Upper lobe of left lung (tissue), 6 donors: ENCODE measurements at places on chromosomes 6 and 20. TPM values are rescaled to one million over a fixed set of nuclear protein-coding genes. Genes with fewer than 3 reads are reported as not detected.

STAU1 gene
- total RNA-seq = 74.7 TPM

ZC2HC1B gene
- total RNA-seq = not detected

DLK2 gene
- not detected for total RNA-seq

KCNB1 gene
- total RNA-seq = 1.0 TPM

HLA-DQA1 gene
- 122 TPM for total RNA-seq

PCK1 gene
- total RNA-seq = not detected

HUS1B gene
- 2.4 TPM for total RNA-seq

DEFB124 gene
- not detected for total RNA-seq

CALHM5 gene
- total RNA-seq = 2.9 TPM

CGA gene
- total RNA-seq = not detected

PPIL1 gene
- total RNA-seq = 2.2 TPM

EYA2 gene
- 1.4 TPM for total RNA-seq

ARFGEF2 gene
- total RNA-seq = 31.3 TPM

- DNase-seq = no peak
Measured at GRCh38 chr6:11089695-11090094, 3.9 kb upstream of the SMIM13 start.

- no peak for DNase-seq
Measured at GRCh38 chr20:34994509-34995131, 39.0 kb downstream of the MYH7B start.

DNA sequence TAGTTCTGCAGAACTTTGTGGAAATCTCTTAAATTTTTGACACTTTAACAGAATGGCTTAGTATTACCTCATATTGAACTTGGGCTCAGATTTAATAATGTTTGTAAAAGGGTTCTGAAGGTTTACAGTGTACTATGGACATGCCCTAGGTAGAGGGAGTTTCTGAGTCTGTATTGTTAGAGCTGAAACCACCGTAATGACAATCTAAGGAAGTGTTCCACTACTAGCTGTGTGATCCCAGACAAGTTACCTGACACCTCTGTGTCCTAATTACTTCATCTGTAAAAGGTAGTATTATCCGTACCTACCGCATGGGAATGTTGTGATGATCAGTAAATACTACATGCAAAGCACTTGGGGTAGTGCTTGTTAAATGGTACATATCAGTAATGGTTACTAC, 86.9 kb downstream of the RREB1 start:
- no peak for DNase-seq

- peak; percentile 91 for DNase-seq
Measured at GRCh38 chr6:89411145-89412070, 665 bp downstream of the RRAGD start.

DNA sequence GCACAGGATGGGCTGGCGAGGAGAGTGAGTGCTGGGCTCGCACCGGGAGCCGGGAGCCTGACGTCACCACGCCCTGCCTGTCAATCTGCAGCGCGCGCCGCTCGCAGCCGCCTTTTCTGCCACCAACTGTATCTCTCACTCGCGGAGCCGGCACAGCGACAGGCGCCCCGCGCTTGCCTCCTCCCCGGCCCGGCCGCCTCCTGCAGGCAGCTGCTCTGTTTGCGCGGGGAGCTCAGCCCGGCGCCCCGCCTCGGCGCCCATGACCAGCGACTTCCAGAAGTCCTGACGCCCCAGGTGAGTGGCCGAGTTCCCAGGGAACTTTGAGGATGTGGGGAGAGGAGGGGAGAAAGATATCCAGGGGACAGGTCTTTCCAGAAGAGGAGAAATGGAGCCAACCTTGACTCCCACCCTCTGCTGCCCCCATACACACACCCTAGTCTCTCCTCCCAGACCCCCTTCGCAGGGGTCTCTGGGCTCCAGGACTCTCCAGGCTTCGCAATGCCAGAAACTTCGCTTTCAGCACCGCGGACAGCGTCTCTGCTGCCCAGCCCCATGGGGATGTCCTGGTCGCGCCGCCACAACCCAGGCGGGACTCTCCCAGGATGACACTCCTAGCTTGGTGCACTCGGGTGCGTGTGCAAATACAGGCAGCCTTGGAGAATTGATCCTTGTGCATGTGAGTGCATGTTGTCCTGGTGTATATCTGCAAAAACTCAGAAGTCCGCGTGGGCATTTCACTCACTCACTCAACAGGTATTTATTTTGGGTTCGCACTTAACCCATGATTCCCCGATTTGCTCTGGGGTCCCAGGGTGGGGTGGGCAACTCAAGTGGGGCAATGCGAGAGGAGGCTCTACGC, at the start of gene GPR6:
TSS of gene GPR6 (plus strand) at position 138 of the 859 bp plus-strand sequence. CDS start 802 bp downstream, outside the sequence.
- peak; percentile 39 for DNase-seq

- DNase-seq = no peak
Measured at GRCh38 chr20:56208121-56208520, 40.4 kb upstream of the MC3R start.

DNA sequence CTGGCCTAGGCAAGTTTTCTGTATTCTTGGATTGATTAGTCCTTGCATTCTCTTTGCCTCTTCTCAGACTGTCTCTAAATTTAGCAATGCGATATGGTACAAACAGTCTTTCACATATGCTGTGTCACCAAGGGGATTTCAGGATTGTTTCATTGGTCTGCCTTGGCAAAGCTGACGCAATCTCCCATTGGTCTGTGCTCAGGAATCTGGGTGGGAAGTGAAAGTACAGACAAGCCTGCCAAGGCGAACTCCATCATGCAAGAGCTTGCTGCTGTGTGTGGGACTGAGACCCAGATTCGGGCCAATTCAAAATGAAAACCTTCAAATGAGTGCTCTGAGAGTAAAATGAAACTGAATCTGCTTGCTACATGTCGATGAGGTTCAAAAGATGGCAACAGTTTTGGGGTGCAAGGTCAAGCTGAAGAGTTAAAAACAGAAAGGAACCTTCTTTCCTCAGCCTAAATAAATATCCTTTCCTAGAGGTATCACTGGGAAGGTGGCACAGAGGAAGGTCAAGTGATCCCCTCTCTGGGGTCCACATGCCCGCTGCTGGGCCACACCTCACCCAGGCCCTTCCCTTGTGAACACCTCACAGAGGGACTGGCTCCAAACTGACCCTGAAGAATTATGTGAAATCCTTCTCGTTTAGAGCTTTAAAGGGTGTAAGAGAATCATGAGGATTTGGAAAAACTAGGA, 198.8 kb upstream of the PREP start:
- peak; percentile 75 for DNase-seq

- DNase-seq = no peak
Measured at GRCh38 chr20:57996465-57996864, 232.0 kb downstream of the ANKRD60 start.

- DNase-seq = no peak
Measured at GRCh38 chr6:87540539-87540938, 49.2 kb downstream of the RARS2 start.

DNA sequence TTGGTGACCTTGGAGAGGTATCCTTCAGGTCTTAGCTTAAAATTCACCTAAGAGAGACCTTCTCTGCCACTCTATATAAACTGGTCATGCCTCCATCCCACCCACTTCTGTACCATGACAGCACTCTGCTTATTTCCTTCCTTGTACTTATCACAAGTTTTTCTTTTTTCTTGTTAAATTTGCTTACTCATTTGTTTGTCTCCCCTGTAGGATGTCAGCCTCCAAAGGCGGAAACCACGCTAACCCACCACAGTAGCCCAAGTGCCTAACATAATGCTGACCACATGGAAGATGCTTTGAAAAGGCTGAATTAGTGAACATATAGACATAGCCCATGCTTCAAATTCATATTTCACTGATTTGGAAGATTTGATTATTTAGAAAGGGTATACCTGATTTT, 5.4 kb downstream of the BMP6 start:
- DNase-seq = no peak

DNA sequence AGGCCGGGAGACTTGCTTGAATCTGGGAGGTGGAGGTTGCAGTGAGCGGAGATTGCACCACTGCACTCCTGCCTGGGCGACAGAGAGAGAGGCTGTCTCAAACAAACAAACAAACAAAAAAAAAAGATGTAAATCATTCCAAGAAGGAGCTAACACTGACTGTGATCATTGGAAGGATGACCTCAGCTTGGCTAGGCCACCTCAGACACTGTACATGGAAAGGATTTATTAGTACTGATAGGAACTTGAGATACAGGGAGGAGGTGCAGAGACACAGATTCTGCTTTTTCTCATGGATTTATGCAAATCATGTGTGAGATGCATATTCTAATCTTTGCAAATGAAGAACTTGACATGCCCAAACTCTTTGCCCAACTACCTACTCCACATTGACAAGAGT, 293.6 kb downstream of the HIVEP2 start:
- DNase-seq = no peak

DNA sequence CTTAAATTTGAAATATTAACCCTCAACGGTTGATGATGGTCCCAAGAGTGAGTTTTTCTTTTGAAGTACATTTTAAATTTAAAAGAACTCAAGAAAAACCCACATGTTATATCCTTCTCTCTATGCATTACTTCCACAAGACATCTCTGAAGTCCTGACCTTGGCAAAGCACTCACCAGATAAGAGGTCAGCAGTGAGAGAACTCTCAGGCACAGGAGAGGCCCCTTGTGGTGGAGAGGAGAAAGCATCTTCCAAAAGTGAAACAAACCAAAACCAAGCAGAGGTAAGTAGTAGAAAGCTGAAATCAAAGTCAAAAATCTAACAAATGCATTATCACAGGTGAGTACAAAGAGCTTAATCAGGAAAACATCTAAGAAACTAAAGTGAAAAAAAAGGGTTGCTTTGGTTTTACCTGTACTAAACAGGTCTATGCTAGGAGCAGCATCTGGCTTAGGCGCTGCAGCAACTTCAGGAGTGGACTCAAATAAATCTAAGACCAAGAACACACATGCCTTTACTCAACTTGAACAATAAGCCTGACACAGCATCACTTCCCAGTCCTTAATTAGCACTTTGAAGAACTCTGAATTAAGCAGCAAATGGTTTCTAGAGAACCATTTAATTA, 80.5 kb downstream of the PRSS35 start:
- DNase-seq = no peak

GRCh38 chr6:80183019-80183795, 76.7 kb downstream of the BCKDHB start:
- DNase-seq = no peak

DNA sequence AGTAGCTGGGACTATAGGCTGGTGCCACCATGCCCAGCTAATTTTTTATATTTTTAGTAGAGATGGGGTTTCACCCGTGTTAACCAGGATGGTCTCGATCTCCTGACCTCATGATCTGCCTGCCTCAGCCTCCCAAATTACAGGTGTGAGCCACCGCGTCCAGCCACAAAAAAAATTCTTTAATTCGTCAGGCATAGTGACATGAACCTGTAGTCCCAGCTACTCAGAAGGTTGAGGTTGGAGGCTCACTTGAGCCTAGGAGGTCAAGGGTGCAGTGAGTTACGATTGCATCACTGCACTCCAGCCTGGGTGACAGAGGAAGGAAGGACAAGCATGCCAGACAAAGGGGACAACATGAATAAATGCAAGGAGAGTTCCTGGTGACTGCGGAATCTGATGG, 19.5 kb upstream of the ASXL1 start:
- peak; percentile 80 for DNase-seq

DNA sequence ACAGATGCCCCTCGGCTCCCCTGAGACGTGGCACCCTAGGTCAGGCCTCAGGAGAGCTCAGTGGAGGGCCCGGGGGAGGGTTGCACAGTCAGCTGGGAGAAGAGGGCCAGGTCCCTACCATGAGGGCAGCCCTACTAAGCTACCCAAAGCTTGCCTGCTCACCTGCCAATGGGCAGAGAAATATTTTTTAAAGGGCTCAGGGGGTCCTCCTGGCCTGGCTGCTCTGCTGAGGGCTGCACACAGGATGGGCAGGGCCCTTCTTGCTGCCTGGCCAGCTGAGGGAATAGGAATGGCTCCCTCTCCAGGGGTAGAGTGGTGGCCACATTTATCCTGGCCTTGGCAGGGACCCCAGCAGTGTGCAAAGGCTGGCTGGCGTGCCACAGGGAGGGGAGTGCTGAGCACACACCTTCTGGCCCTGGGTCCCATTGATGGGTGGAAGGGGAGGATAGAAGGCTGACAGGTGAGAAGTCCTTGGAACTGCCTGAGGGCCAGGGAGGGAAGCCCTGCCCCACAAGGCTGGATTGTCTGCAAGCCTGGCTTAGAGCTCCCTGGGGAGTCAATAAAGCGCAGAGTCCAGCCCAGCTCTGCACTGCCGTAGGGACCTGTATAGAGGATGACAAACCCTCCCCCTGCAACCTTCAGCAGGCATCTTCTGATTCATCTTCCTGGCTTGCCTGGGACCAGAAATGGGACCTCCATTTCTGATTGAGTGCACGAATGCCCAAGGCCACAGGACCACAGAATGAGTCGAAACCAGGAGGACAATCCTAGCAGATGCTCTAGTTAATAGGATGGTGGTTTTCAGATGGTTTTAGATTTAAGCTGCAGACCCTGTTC, 62.1 kb downstream of the NOL4L start:
- DNase-seq = no peak

DNA sequence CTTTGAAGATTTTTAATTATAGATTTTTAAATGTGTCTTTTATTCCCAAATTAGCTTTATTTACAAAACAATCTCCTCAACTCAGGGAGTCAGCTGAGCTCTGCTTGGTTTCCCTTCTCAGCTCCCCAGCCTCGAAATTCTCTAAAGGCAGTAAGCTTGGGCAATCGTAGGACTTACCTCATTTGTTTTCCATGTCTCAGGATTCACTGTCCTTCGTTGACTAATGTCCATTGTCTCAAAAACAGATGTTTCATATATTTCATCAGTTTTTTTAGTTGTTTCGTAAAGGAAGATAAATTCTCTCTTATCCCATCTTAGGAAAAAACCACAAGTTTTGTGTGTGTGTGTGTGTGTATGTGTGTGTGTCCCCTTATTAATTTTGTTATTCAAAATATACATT, 102.2 kb upstream of the ADGRF1 start:
- DNase-seq = no peak

- DNase-seq = no peak
Measured at GRCh38 chr6:20473518-20473917, 60.7 kb upstream of the CDKAL1 start.

- DNase-seq = no peak
Measured at GRCh38 chr6:125340991-125341390, 39.2 kb upstream of the HDDC2 start.

DNA sequence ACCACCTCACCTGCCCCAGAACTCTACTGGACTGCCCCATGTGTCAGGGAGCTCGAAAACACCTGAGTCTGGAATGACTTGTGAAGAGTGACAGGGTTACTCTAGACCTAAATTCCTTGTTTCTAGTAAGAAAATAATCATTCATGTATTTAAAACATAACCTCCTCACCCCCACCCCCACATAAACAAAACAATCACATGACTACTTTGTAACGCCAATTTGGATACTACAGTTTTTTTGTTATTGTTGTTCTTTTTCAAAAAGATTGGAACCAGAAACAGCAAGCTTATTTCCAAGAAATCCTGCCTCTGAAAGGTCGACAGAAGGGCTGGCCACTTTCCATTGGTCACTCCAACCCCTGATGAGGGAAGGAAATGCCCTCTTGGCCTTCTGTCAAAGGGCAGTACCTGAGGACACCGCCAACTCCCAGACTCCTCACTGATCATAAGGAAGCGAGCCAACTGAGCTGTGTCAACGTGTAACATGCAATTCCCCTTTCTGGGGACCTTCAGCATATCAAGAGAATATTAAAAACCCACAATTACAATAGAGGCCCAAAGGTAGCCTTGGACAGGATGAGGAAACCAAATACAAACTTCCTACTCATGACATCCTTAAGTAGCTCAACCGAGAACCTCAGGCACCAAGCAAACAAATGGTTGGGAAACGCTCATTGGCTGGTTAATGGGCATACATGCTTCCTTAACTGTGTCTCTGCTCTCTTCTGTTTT, 2.6 kb downstream of the MCUR1 start:
- DNase-seq = no peak

GRCh38 chr6:40722553-40723258, 135.5 kb upstream of the LRFN2 start:
- DNase-seq = no peak
